Lung (tissue), 17 donors: ENCODE measurements at places on chromosomes 2 and 18.

GRCh38 chr2:216554286-216554685 lies 55.6 kb downstream of the RPL37A start:
- DNase-seq = no peak

DNA sequence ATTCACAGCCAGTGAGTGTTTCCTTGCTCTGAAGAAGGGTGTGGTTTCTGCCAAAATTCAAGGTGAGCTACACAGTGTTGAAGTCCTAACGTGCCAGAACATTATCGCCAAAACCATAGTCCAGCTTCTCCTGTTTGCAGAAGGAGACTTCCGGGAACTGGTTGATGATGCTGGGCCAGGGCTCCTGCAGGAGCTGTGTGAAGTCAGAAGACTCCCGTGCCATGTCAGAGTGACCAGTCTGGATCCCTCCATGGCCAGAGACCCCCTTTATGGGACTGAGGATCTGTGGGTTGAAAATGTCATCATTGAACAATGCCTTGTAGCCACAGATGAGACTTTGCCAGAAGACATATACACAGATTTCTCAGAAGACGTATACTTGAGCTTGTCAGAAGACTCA lies 96.0 kb upstream of the RAB12 start:
- no peak for DNase-seq

GRCh38 chr2:7866825-7867224 lies 815.0 kb upstream of the ID2 start:
- no peak for DNase-seq

- DNase-seq = no peak
Measured at GRCh38 chr18:50395093-50395492, 20.2 kb downstream of the SKA1 start.

GRCh38 chr2:36727550-36727949 lies 31.0 kb downstream of the VIT start:
- DNase-seq = no peak

DNA sequence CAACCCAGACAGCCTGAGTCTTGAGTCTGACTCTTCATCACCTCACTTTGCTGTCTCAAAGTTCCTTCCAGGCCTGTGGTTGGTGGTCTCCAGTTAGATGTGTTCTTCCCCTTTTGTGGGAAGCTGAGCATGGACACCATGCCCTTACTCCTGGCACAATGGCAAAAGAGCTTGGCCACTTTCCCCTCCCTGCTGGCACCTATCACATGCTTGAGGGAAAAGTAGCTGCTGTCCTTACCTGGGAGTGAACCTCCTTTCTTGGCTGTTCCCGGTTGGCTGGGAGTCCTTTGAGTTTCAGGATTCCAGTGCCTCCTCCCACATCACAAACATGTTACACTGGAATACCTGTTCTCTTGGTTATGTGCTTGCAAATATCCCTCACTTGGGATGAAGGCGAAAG lies 97.8 kb downstream of the GATA6 start:
- DNase-seq = no peak

DNA sequence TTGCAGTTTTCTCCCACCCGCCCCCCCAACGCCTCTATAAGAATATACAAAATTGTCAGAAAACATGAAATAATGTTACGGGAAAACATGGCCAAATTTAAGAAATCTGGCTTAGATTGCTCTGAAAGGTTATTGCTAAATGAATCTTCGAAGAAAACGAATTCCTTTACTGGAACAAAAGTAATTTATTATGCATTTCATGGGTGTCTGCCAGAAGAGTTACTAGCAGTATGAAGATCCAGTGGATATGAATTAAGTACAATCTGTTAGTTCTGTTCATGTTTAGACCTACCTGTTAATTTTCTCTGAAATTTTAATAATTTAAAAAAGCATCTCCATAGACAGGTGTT lies 21.9 kb downstream of the GATA6 start:
- DNase-seq = peak; percentile 75

DNA sequence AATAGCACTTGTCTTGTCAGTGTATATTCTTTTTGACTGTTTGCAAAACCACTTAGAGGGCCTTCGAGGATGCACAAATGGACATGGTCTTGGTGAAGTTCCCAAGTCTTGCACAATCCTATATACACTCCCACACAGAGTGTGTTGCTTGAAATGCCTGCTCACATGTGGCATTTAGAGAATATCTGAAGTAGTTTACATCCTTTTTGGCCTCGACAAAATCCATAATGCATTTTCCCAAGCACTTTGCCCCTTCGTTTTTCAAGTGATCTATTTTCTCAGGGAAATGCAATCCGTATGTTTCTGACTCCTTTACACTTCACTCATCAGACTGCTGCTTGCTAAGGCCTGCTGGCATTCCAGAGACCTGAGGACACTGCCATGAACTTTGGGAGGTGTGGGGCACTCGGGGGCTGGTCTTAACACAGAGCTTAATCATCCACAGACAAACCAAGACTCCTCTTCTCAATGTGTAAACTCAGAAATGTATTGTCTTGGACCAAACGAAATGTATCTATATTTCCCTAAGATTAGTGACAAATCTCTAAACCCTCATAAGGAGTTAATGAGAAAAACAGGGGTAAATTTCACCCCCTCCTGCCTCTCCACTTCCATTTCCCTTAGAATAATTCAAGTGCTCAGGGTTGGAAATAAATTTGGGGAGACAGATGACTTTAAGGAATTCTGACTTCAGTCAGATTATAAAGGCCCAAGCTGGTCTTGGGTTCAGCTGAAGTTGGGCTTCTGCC lies 219.3 kb upstream of the APCDD1 start:
- DNase-seq = peak; percentile 72

DNA sequence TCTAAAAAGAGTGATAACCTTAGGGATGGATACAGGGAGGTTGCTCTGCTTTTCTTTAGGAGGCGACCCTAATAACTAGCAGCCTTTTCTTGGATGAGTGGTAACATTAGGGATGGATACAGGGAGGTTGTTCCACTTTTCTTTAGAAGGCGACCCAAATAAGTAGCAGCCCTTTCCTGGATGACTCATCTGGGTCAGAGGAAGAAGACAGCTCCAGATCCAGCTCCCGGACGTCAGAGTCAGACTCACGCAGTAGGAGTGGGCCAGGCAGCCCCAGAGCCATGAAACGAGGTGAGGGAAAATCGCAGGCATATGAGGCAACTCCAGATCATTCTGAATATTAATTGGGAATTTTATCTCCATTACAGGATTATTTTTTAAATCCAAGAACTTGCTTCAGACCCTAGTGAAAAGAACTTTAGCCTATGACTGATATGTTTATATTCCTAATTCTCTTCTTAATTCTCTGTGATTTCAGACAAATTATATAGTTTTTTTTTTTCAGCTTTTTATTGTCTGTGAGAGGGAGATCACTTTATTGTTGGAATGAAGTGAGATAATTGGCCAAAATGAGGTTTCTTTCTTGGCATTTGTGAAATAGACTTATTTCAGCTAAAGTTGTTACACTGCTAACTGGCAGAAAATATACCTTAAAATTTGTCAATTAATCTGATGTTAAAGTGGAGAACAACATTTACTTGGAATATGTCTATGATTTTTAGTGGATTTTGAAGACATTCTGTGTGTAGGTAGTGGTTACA lies 31.2 kb upstream of the C1GALT1C1L start:
- peak; percentile 78 for DNase-seq

DNA sequence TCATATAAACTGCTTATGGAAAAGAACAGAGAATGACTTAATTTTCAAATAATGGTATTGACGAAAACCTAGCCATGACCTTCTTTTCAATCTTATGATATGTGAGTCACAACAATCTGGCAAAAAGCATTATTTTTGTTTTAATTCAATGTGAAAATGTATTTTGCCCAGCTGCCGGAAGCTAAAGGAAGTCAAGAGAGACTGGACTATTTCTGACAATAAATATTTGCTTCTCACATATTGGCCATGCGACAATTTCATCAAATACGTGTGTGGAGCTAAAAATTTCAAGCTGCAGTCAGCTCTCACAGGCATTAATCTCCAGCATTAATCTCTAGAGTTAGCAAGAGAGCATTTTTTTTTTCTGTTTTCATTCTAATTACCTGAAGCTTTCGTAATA lies 881.0 kb downstream of the CPS1 start:
- DNase-seq = no peak

DNA sequence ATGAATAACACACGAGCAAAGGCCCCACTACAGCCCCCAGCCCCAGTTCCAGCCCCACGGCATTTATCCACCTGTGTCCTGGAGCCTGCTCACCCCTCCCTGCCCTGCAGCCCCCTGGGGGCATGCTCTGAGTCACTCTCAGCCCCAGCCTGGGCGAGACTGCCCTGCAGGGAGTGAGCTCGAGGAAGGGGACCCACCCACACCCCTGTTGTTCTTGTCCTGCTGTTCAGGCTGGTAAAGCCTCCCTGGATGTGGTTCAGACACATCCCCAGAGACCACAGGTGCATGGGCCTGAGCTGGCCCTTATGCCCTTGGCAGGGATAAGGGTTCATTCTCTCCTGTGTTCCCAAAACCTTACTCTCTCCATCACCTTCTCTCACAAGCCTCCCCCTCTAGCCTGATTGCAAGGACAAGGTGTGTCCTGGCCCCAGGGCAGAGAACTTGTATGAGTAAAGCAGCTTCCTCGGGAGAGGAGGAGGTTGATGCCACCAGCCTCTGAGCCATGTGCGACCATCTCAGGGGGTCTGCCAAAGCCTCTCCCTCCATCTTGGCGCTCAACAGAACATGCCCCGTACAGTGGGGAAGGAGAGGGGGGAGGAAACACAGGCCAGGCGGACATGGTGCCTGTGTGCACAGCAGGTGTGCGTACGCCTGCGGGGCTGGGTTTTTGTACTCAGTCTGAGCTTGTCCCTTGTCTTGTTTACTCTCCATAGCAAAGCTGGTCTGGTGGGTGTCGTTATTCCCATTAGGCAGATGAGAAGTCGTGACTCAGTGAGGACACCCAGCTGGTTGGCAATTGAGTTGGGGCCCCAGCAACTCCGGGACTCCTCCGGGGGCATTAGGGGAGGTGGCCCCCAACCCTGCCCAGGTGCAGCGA lies 64.4 kb downstream of the CIB4 start:
- no peak for DNase-seq

GRCh38 chr2:11925295-11926066 lies 179.0 kb downstream of the LPIN1 start:
- no peak for DNase-seq

DNA sequence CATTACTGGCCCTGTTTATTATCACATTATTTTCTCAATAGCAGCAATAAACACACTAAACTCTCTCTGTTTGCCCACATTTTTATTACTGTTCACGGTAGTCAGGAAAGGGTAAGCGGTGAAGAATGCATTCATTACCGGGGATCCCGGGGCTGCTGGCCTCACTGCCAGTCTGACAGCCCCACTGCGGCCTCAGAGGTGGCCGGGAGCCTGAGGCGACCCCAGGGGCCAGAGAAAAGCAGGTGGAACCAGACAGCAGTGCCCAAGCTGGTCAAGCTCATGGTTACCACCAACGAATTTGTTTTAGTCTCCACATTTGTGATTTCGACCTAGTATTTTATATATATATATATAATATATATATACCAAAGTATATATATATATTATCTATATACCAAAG lies 127.7 kb downstream of the LRATD1 start:
- no peak for DNase-seq

DNA sequence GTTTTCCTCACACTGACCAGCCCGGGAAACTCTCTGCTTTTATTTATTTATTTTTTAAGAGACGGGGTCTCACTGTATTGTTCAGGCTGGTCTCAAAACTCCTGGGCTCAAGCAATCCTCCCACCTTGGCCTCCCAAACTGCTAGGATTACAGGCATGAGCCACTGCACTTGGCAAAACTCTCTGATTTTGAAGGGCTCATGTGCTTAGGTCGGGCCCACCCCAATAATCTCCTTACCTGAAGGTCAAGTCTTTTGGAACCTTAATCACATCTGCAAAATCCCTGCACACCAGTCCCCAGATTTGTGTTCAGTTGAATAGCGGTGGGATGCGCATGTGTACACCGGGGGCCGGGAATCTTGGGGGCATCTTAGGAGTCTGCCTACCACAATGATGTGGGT lies 7.7 kb upstream of the ECEL1 start:
- DNase-seq = no peak

GRCh38 chr18:37729716-37730115 lies 164.1 kb upstream of the CELF4 start:
- DNase-seq = no peak

DNA sequence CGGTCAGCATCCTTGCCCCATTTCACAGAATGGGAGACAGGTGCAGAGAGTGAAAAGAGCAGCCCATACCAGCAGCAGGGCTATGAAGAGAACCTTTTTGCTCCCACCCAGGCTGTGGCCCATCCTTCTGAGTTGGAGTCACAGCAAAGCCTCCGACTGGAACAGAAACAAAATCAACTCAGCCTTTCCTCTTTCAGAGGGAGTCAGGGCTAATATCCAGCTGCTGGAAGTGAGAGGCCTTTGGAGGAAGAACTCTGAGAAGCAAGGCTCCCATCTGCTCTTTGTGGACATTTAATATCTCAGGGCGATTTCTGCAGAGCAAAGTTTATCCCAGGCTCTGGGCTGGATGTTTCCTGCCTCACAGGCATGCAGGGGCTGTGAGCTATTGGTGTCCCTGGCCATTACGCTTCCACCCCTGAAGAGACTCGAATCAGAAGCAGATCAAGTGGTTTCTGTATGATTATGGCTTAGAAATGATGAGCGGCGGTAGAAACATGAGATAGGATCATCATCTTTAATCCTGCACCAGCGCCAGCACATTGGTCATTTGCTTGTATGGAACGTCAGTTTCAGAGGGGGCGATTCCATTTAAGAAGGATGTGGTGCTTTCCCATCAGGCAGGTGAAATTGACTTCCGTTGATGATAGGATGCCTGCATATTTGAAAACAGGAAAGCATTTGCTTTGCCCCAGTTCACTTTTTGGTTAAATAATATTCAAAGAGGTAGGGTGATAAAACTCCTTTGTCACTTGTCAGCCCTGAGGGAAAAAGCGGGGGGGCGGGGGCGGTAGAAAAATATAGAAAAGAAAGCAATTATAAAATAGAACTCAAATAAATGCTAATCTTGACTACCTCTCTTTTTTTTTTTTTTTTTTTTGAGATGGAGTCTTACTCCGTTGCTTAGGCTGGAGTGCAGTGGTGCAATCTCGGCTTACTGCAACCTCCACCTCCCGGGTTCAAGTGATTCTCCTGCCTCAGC lies 152.4 kb downstream of the LRRC30 start:
- no peak for DNase-seq

DNA sequence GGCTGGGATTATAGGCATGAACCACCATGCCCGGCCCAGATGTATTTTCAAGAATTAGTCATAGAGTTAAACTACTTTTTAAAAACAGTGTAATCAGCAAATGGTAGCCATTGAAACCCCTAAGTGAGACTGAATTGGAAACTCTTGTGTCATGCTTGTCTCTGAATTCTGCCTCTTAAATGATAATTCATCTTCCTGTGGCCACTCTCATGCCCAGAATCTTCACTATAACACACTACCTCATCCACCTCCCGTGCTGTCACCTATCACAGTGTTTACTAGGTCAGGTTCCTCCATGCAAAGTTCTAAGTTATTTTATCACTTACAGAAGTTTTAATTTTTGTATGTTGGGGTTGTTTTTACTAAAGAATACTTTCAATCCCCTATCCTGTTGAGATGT lies 197.5 kb downstream of the PHLPP1 start:
- no peak for DNase-seq

- no peak for DNase-seq
Measured at GRCh38 chr2:224033601-224034000, 5.5 kb downstream of the SERPINE2 start.

- no peak for DNase-seq
Measured at GRCh38 chr2:17544256-17544655, 3.8 kb downstream of the VSNL1 start.

- no peak for DNase-seq
Measured at GRCh38 chr2:161974461-161974860, 99.6 kb downstream of the DPP4 start.

GRCh38 chr2:17309741-17310339 lies 208.4 kb downstream of the RAD51AP2 start:
- DNase-seq = peak; percentile 66
